Fibroblast of skin of left quadriceps (primary cell): ENCODE measurements at places on chromosomes 5 and 9.

DNA sequence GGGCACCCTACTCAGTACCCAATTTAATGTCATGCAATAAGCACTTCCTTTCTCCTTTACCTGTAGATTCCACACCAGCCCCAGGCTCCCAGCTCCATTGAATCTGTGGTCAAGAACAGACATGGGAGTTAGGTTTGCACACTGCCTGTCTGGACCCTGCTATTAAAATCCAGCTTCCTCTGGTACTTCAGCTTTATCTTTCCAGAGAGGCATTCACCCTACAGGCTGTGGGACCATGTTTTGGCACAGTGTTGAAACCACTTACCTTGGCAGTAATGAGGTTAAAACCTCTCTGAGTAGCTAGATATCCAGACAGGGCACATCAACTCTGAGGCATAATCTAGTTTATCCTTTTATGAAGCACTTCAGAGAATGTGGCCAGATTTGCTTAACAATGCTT, 191.5 kb upstream of the PCSK5 start:
- DNase-seq: no peak

DNA sequence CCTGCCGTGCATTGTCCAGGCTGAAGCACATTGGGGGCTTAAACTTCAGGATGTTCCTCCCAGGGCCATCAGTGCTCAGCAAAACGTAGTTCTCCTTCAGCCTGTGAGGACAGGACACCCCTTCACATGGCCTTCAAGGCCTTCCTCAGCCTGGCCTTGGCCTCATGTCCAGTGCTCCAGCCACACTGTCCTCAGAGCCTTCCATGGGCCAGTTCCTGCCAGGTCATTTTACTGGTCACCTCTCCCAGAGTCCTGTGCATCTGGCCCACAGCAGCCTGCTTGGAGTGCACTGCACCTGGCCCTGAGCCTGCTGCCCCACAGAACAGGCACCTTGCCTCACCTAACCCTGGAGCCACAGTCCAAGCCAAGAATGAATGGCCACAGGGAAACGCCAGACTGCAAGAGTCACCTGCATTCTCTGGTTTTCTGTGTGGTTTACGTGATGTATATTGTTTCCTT, 8.7 kb downstream of the HNRNPAB start:
- DNase-seq: no peak

GRCh38 chr9:73213300-73213699, 61.6 kb downstream of the ANXA1 start:
- DNase-seq: no peak

DNA sequence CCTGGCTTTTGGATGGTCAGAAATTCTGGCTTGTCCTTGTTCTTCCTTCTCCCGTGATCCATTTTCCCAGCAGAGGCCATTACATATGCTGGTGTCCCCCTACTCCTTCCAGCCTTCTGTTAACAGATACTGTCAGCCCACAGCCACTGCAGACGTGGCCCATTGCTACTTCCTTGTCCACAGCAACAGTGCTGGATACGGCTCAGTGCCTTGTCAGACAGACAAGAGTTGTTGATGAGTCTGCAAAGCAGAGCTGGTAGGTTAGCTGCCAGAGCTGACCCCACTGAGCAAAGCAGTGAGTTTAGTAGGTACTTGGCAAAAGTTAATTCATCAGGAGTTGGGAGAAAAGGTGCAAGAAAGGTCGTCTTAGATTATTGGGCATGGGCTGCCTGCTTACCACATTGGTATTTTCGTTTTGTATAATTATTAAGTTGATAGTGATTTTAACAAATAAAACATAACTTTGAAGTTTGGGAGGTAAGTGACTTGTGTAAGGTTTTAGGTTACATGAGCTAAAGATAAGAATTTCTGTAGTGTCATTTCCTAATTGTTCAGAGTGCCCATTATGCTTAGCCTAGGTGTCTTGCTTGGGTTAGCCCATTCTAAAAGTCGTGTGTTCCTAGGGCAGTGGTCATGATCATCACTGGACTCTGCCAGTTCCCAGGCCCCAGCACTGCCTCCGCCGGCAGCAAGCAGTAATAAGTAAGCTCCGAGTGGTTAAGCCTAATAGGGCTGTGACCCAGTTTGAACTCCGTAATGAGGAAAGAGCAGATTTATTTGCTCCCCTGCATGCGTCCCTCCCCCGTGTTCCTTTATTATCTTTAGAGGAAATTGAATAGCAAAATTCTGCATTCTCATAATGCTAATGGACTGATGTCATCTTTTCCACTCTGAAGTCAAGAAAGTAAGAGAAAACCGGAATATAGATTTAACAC, 292.0 kb downstream of the FANCC start:
- peak; percentile 74 for DNase-seq

GRCh38 chr9:108265065-108265464, 590.7 kb downstream of the ACTL7B start:
- no peak for DNase-seq

- no peak for DNase-seq
Measured at GRCh38 chr5:36690041-36690961, 83.9 kb downstream of the SLC1A3 start.

DNA sequence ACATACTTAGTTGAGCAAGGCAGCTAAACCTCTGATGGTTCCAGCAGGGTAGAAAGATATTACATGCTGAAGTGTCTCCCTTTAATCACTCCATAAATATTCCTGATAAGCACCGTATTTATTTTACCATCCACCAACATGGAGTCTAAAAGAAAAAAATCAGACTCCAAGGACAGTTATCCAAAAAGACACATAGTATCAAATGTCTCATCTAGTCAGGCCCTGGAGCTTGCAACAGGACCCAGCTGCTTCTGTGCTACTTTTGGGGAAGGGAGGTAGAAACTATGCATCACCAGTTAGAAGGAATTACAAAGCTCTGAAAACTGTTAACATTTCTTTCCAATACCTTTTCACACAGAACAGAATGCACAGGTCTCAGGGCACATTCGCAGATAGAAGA, 88.1 kb downstream of the S1PR3 start:
- no peak for DNase-seq

DNA sequence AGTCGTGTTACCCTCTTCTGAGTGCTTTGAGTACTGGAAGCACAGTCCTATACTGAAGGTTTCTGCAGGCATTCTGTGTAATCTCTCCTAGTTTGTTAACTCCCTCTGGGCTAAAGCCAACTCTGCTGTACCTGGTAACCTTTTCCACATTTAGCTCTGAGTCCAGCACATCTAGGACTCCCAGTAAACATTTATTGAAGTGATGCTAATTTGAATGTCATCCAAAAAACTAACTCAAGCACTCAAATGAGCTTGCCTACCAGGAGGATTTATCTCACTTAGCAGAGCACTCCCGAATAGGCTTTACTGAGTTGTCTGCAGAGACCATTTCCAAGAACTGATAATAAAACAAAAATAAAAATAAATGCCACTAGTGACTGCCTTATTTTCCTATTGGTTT, 79.5 kb upstream of the NFIB start:
- no peak for DNase-seq

DNA sequence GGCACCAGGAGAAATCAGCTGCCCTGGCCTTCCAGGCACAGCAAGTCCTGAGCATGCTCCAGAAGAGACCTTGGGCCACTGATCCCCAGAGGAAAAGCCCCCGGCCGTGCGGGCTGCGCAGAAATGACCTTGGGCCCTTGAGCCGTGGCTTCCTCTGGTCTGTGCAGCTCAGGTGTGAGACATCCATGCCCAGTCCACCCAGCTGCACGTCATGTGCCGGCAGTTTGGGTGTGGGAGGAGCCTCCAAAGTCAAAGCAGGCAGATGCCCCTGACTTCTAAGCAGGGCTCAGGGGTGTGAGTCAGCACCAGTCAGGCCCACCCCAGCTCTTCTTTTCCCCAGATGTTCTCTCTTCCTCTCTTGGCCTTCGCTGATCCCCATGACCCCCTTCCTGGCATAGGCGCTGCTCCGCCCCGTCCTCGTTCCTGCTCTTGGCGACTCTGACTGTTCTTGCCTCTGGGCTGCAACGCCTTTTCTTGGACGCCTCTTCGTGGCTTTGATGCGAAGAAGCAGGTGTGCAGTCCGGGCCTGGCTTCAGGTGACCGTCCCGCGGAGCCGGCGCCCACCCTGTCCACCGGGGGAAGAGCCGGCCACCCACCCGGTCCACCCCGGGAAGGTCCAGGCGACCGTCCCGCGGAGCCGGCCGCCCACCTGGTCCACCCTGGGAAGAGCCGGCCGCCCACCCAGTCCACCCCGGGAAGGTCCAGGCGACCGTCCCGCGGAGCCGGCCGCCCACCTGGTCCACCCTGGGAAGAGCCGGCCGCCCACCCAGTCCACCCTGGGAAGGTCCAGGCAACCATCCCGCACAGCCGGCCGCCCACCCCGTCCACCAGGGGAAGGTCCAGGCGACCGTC, 5.9 kb upstream of the QSOX2 start:
- no peak for DNase-seq

GRCh38 chr9:26228273-26228672, 550.0 kb upstream of the TUSC1 start:
- no peak for DNase-seq

DNA sequence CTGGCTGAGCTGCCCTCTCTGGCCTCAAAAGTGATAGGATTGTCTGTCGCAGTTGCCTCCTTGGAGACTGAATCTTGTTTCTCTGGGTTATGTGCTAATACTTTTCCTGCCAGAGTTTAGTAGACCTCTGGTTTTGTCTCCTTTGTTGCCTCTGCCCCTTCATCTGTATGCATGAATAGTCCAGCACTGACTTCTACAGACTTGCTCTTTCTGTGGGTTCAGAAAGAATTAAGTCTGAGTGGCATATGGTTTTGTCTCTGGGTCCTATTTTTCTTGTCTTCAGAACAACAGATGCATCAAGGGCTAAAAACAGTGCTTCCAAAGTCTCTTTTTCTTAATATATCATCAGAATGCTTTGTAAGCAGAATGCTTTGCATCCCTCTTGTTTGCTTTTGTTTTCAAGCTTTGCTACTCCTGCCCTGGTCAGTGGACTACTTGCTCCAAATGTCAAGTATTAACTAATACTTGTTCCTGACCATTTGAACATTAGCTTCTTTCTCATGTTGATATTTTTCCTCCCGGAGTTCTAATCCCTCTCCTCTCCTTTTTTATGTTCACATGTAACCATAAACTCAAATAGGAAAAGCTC, 131.7 kb downstream of the UNC13B start:
- no peak for DNase-seq

DNA sequence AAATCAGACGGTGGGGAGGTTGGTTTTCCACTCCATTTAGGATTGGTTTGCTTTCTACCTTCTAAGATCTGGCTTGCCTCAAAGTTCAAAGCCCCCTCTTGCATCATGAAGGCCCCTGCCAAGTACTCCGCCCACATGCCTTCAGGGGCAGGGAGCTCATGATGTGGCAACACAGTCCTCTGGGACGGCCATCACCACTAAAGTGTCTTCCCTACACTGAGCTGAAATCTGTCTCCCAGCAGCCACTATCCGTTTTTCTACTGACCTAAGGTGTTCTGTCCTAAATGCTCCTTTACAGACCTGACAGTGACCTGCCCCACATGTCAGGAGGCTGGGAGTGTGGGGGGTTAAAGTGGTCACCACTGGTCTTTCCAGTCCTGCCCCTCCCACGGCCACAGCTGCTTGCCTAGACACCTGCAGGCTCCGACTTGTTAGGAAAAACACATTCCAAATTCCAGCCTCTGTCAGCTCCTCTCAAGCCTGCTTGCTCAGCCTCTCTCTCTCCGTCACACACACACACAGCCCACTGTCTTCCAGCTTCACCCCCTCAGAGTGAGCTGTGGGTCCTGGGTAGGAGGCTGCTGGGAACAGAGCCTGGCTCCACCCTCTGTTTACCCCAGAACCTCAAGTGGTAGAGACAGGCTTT, 44.9 kb downstream of the SHB start:
- DNase-seq: no peak

DNA sequence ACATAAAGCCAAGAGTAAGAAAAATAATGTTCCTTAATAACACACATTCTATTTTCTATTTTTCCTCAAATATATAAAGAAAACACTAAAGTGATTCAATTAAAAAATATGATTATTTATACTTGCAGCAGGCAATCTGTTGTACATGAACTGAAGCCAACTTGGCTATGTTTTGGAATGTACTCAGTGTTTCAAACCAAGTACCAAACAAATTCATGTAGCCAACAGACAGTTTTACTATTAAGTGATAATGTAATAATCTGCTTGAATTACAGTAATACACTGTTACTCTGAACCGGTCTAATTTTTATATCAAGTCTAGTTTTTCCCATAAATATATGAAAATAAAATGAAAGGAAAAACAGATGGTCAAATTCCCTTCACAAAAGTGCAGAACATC, 58.0 kb downstream of the CEP120 start:
- DNase-seq: no peak

DNA sequence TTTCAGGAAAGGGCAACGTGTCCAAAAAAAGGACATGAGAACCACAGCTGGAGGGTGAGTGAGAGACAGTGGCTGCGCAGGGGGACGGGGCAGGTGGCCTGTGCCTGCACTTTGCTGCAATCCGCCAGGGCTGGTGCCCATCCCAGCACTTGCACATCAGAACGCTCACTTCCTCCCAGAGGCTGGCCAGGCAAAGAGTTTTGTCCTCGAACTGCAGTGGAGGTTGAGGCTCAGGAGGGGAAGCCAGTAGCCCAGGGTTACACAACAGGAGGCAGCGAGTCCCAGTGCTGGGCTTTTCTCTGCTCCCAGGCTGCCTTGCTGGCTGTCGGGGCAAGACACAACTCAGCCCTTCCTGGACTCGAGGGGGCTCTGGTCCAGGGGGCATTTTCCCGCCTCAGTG, 33.1 kb downstream of the CRB2 start:
- no peak for DNase-seq

DNA sequence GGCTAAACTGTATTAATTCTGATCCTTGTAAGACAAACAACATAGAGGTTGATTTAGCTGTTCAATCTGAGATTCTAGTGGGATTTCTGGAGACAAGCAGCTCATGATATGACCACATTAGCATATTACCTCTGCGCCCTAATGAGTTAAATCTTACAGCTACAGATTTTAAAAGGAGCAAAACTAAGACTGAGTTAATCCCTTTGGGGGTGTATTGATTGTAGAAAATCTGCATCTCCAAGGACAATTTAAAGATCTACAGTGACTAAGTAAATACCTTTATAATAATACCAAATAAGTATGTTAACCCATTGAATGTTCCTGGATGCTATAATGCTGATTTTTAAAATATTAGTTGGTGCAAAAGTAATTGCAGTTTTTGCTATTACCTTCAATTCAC, 33.2 kb downstream of the ADAMTSL1 start:
- no peak for DNase-seq

GRCh38 chr9:98726735-98727134, 18.0 kb upstream of the GABBR2 start:
- DNase-seq: no peak

GRCh38 chr9:37925786-37926736, 22.1 kb upstream of the SLC25A51 start:
- DNase-seq: no peak

- peak; percentile 12 for DNase-seq
Measured at GRCh38 chr9:93133681-93134014, 403 bp downstream of the NINJ1 start.

DNA sequence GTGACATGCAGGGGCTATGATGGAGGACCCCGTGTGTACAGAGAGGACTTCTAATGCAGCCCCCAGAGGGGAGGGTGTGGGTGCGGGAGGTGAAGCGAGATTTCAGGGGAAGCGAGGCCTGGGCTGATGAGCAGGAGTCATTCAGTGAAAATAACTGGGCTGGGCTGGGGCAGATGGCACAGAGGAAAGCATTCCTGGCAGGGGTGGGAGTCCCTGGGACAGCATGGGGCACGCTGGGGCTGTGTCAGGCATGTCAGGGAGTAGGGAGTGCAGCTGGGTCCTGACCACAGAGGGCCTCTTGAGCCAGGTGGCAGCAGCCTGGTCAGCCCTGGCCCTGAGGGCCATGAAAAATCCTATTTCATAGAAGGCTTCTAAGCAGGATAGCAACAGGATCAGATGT, 36.6 kb downstream of the COL15A1 start:
- no peak for DNase-seq

- no peak for DNase-seq
Measured at GRCh38 chr5:161167016-161167767, 315.2 kb upstream of the ATP10B start.

- DNase-seq: no peak
Measured at GRCh38 chr5:115584501-115584900, 17.8 kb downstream of the TICAM2 start.
